ENCODE measurements at places on chromosomes 3 and 15.

GRCh38 chr3:183085634-183086390 lies 13.5 kb downstream of the MCCC1 start:
- DNase-seq: no peak

DNA sequence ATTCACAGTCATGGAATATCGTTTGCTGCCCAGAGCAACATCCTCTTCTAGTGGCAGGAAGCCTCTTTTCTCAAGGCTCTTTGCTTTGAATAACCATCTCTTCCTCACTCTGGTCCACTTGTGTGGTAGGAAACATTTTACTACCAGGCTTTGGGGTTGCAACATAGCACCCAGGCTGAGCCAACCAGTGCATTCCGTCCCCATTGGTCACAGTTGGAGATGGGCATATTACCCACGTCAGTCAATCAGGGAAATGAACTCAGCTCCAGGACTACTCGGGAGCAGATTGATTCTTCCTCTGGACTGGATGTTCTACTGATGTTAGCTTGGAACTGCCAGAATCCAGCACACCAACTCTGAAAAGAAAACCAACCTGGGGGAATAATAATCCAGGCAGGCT lies 4.2 kb upstream of the PEX5L start:
- DNase-seq: no peak

DNA sequence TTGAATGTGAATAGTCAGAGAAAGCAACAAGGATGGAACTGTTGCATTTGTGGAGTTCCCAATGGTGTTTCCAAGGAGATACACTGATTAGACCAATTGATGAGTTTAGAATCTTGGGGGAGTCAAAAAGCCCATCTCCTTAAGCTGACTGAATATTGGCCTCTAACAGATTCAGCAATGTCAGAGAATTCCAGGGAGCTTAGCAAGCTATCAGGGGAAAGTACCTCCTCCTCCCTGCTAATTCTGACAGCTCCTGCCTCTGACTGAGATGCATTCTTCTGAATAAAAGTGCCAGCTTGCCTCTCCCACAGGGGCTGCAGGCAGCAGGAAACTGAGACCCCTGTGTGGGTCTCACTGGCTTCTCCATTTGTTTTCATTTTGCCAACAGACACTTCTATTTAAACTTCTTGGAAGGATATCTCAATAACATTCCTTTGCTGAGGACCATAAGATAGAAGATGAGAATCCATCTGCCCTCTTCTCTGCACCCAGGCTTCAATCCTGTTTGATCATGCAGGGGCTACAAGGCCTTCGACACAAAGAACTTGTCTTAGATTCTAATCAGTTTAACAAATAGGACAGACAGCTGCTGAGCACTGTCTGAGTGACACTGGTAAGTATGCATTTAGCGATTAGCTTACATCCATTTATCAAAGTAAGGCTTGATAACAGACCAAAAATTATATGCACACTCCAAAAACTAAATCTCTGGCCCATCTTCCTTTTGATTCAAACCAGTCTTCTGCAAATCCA lies 1080.8 kb downstream of the TUSC7 start:
- DNase-seq: no peak

GRCh38 chr3:102810937-102811336 lies 376.1 kb downstream of the ZPLD1 start:
- no peak for DNase-seq

- DNase-seq: no peak
Observed at GRCh38 chr3:126360046-126360713, 3.0 kb upstream of the KLF15 start.

DNA sequence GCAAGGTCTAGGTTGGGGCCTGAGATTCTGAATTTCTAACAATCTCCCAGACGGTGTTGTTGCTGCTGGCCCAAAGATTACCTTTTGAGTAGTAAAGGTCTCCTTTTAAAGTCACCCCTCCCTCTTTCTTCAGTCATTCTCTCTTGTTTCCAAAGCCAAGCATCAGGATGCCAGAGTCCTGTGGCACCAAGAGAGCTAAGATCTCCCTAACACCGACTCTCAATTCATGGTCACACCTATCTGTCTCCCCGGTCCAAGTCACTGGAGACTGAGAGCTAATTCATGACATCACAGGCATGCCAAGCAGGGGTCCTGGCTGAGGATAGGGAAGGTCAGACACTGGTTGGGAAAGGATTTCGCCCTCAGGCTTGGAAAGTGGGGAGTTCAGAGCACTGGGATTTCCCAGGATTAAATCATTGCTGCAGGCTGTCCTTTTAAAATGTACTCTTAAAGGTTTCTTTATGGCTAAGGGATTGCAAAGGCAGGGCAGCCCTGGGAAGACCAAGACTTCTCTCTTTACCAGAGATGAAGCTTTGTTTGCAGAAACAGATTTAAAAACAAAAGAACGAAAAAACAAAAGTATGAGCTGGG lies 7.3 kb downstream of the SHOX2 start:
- no peak for DNase-seq
